ENCODE measurements at places on chromosomes 12 and 14. TPM values are rescaled to one million over a fixed set of nuclear protein-coding genes. Genes with fewer than 3 reads are reported as not detected.
A peak's percentile ranks its signal among the peaks of the same experiment; 100 is the strongest.

GRCh38 chr12:5371631-5372030 lies 60.3 kb upstream of the NTF3 start:
- no peak for DNase-seq

The LRRC43 gene
- total RNA-seq = 0.76 TPM

The PTGER2 gene
- 10.7 TPM for total RNA-seq

The GUCY2C gene
- total RNA-seq = not detected

DNA sequence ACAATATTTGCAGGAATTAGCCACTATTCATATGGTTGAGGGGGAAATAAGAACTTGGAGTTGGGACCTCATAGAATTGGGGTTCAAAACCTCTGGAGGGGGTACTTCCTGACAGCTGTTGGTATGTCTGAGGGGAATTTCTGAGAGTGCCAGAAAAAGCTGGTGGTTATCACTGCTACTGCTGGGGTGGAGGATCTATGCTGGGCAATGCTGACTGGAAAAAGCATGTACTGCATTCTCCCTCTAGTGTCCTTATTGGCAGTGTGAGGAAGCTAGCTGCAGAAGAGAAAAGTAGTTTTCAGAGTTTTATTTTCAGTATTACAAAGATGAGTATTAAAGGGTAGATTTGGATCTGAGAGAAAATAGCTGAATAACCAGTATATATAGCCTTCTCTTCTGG lies 88.8 kb downstream of the FUT8 start:
- DNase-seq = no peak

DNA sequence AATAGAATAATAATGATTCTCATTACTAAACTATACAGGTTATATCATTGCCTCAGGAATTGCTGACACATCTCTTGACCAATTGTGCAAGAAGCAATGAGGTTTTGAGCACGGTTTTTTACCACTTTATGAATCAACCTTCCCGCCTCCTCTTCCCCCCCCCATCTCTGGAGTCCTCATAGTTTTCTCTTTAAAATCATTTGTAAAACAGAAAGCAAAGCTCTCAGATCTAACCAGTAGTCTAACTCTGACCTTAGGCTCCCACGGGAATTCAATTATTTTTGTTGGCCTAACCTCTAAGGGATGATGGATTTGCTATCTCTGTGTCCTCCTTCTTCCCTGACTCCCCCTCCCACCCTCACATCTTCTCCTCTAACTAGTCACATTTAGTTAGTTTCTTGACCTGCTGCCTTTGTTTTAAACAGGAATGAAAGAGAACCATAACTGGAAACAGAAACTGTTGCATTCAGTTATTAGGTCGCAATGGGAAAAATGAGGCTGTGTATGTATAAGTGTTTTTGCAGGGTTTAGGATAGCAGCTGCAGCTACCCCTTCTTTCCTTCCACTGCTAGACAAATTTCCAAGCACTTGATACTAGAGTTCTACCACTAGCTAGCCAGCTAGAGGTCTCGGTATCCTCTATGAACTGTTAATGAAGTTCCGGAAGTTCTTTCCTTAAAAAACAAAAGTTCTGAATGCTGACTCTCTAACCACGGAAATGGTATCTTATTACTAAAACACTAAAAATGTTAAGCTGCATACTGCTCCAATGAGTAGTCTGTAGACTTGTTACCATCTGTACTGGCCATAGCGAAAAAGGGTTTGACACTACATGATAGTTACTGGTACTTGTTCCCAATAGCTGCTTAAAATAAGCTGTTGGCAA lies 65.4 kb downstream of the TAOK3 start:
- DNase-seq = peak; percentile 79

DNA sequence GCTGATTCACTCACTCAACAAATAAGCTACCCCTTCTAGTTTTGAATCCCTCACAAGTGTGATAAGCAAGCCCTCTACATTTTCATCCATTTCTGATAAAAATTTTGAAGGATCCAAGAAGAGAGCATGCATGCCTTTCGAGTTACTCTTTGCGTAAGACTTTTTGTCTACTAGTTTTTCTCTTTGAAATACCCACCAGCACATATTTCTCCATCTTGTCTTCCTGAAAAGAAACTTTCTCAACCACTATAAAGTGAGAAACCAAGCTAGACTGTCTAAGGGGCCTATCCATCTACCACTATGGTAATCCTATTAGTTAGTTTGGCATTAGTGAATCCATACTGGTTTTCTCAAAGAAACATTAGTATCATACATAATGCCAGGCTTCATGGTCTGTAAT lies 56.9 kb downstream of the PARP11 start:
- DNase-seq = no peak

All from activated CD4-positive, alpha-beta memory T cell treated with anti-CD3 and anti-CD28 coated beads for 36 hours (primary cell).